ENCODE measurements at places on chromosomes 11 and 22.

- DNase-seq: no peak
Observed at GRCh38 chr22:25475257-25476022, 89.0 kb upstream of the GRK3 start.

- DNase-seq: no peak
Observed at GRCh38 chr11:75639762-75640181, 29.1 kb downstream of the MAP6 start.

DNA sequence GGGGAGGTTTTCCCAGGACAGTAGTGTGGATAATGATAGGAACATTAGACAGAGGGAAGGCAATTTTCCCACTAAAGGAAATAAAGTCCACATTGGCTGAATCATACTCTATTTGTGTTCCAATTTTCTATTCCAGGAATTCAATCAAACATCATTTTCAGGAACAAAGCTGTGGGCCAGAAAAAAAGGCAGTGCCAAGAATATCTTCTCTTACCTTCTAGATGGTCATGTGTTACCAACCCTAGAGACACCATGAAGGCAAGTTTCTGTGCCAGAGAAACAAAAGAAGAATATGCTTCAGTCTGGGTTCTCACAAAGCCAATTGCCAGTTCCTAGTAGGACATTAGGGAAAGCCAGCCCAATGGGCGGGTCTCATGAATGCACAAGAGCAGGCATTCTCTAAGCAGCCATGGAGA is 27.5 kb downstream of the LARGE2 start:
- DNase-seq: no peak

DNA sequence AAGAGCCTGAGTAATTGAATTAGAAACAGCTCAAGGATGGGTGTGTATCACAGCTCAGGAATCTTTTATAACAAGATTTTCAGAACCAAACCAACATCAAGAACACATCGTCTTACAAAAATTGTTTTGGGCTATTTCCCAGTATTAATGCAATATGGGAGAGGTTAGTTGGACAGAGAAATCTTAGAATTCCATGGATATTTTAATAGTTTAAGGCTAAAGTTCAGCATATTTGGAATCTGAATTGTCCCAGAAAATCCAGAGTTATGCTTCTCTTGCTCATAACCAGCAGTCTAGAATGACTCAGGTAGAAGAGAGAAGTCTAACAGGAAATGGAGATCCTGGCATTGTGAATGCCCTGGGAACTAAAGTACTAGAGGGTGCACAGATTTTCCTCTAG is 74.6 kb downstream of the ADM start:
- DNase-seq: no peak

DNA sequence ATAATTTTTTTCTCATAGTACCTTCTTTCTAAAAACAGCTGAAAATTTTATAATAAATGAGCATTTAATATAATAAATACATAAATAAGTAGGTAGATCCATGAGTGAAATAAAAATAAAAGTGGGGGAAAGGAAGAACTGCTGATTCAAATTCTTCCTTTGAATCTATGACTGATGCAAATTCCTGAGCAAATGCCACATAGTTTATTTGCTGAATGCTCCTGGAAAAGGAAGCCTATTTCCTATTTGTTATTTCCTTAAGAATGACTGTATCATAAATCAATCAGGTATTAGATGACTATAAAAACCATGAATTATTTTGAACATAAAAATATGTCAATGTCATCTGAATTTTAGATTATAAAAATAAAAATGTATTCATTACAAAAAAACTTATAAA is 16.6 kb downstream of the BTBD10 start:
- DNase-seq: no peak

GRCh38 chr11:63589000-63589399 is 25.2 kb downstream of the PLAAT3 start:
- DNase-seq: no peak

All from stimulated activated CD4-positive, alpha-beta T cell treated with anti-CD3 and anti-CD28 coated beads, Interleukin-1b, Interleukin-23, amount 100 ng/mL, for 1 hour (primary cell).